Stimulated activated CD4-positive, alpha-beta T cell treated with anti-CD3 and anti-CD28 coated beads, Interleukin-2, amount 100 ng/mL, for 24 hours (primary cell): ENCODE measurements at places on chromosomes 11 and 22.

GRCh38 chr11:119982517-119983239 is 155.2 kb downstream of the TRIM29 start:
- no peak for DNase-seq

DNA sequence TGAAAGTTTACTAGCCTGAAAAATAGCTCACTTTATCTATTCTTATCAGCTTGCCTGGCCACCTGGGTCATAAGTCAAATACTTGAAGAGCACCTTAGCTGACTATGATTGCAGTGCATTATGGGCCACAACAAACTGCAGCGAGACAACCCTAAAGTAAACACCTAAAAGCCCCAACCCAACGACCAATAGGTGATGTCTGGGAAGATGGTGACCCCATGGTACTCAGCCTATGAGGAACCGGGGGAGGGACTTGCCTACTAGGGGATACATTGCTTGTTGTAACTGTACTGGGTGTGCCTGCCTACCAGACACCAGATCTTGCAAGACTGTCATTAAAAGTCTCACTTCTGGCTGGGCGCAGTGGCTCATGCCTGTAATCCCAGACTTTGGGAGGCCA is 35.6 kb upstream of the APOBEC3A start:
- DNase-seq: no peak

DNA sequence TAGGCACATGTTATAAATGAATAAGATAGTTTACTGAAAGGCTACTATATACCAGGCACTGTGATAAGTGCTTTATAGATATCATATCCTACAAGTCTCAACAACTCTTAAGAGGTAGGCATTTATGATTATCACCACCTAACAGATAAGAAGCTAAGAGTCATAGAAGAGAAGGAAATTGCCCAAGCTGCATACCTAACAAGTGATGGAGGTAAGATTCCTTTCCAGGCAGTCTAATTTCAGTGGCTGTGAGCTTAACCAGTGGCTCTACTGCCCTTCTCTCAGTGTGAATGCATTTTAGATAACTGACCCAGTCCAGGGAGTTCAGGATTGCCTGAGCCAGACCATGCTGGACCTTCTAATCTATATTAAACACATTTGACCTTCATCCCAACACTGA is 39.2 kb downstream of the HEPHL1 start:
- DNase-seq: no peak

DNA sequence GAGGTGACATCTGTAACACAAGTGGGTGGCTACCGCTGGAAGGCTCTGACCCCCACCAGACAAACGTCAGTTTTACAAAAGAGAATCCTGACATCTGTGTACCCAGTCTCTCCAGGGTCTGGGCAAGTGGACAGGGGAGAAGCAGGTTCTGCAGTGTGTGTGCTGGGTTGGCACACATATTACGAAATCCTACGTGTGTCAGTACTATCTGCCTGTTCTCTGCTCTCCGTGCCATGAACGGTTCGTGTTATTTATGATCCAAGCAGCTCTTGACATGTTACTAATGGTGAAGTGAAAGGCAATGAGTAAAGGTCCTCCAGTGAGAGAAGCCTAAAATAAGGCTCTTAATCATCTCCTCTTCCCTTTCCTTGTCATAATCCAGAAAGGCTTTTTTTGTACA is 201.5 kb upstream of the MTMR2 start:
- DNase-seq: no peak

- DNase-seq: no peak
Measured at GRCh38 chr22:39486951-39487825, 14.9 kb upstream of the MIEF1 start.

GRCh38 chr22:30247974-30248373 is 1.4 kb upstream of the LIF start:
- no peak for DNase-seq

GRCh38 chr11:15258433-15259165 is 143.9 kb downstream of the INSC start:
- DNase-seq: no peak

DNA sequence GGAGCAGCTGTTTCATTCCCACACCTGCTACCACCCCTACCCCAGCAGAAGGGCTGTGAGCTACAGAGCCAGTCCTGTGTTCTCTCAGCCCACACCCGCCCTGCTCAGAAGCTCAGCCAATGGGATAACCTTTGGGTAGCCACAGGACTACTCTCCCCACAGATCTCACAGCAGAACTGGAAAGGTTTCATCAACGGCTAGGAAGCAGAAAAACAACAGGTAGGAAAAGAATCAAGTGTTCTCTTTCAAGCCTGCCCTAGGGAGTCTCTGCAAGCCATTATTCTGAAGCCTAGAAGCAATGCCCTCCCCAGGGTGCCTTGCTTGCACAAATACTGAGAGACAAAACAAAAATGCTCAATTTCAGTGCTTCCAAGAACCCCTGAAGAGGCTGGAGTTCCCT is 77.2 kb downstream of the TMPRSS5 start:
- DNase-seq: no peak

GRCh38 chr11:19670030-19670791 is 42.4 kb upstream of the NAV2 start:
- DNase-seq: no peak

GRCh38 chr11:72947229-72947628 is 133.0 kb downstream of the ATG16L2 start:
- DNase-seq: no peak

- peak; percentile 37 for DNase-seq
Measured at GRCh38 chr11:65496304-65497140, 2.3 kb upstream of the MALAT1 start.

- no peak for DNase-seq
Measured at GRCh38 chr11:116855413-116855812, 18.0 kb upstream of the APOA1 start.

DNA sequence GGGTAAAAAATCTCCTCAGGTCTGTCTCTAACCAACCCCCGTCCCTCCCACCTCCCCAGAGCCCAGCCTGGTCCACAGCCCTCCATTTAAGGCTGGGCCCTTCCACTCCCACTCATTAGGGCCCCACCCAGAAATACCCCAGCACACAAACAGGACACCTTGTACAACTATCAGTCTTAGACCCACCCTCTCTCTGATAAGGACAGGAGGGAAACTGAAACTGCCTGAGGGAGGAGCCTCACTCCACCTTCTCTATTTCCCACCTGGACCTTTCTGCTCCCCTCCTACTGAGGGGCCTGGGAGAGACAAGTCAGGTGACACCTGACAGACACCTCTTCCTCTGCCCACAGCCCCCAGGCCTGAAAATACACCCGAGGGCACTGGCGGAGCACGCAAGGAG is 90.2 kb downstream of the PLEKHA7 start:
- DNase-seq: no peak

GRCh38 chr11:100557830-100558611 is 129.1 kb upstream of the ARHGAP42 start:
- no peak for DNase-seq

DNA sequence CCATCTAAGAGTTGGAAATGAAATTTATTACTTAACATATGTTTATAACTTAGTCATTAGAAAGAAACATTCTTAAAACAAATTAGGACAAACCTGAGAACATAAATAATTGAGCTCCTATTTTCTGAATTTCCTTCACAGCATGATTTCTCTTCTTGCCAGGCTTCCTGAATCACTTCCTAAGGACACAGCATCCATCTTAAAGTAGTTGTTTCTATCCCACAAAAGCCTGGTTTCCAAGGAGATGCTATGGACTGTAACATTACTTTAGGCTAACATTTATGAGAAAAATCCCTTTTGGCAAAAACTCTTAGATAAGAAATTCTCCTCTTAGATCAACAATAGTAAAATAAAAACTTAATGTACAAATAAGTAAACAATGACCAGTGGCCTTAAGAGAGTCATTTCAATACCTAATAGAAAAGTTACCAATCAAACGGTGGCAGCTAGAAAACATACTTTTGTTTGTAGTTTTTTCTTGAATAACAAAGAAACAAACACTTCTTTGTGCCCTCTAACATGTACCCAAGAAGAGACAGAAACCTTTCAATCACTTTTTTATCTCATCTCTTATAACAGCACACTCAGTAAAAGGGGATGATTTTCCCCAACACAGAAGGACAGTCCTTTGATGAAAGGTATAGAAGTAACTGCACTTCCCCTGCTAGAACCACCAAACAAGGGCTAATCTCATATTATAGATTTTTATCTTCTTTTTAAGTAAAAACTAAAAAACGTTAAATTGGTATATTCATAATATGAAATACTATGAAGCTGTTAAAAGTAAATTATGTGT is 74.5 kb downstream of the TTC28 start:
- no peak for DNase-seq

DNA sequence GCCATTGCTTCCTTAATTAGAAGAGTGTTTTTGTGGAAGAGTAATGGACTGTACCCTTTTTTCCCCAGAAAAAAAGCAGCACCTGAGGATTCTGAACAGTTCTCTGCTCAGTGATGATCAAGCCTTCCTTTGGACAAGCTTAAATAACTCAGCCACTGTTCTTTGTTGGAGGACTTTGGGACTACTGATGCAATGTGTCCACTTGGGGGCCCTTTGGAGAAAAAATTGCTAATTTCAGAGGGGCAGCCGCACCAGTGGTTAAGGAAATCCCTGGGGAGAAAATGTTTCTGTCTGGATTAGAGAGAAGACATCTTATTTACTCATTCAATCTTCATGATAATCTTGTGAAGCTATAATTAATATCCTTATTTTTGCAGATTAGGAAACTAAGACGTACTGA is 5.3 kb upstream of the KMT2A start:
- no peak for DNase-seq

GRCh38 chr11:122633219-122633829 is 22.2 kb upstream of the UBASH3B start:
- DNase-seq: no peak

- DNase-seq: no peak
Measured at GRCh38 chr11:118411530-118411929, 10.1 kb downstream of the ATP5MG start.

DNA sequence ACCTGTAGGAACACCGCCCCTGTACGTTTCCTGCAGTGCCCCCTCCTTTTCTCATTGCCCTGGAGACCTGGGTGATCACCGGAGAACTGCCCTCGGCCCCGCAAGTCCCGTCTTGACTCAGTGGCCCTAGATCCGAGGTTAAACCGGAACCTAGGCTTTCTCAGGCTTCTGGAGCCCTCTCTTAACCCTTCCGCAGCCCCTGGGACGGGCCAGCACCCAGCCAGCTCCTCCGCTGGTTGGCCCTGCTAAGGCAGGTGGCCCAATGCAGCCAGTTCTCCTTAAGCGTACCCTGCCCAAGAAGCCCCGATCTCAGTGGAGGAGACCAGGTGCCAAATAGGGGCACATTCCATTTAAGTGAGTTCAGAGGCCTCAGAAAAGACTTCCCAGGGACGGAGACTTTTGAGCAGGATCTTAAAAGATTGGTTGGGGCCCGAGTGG is 776 bp downstream of the NLRX1 start:
- peak; percentile 52 for DNase-seq

DNA sequence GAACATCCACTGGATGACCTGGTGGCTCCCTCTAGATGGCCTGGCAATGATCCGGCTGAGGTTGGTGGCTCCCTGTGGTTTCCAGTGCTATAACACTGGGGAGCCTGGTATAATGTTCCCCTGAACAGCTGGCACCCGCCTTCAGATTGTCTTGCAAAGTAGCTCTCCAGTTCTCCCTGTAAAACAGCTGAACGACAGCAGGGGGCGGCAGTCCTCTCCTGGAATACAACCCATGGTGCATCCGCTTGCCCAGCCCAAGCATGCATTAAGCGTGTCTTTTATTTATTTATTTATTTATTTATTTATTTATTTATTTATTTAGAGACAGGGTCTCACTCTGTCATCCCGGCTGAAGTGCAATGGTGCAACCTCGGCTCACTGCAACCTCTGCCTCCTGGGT is 258.9 kb downstream of the BUD13 start:
- DNase-seq: no peak

DNA sequence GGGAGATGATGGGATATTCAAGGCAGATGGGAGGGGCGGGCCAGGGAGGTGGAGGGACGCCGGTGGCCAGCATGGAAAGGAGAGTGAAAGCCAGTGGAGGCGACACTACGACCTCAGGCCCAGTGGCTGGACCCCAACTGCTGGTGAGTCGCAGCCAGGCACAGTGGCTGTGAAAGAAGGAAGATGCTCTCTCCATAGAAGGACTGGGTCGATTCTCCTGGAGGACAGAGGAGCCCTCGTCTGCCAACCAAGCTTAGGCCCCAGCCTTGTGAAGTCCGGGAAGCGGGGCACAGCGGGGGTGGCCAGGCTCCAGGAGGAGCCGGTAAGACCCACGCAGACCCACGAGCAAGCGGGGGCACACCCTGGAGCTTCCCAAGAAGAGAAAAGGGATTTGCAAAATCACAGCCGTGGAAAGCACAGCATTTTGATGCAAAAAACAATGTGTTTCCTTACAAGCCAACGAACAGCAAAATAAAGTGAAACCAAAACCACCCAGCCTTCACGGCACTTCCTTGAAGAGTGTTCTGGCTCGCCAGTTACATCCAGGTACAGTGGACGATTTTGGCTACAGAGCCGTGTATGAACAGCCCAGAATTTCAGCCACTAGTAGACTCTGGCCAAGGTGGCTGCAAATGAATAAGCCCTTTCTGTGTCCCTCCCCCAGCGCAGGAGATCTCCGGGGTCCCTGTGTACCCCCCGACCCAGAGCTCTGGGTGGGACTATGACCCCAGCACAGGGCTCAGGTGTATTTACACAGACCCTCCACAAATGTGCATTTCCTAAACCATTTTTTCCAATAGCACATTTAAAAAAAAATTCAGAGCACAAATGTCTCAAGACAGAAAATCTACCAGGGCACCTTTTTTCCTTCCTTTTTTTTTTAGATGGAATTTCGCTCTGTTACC is 96.9 kb downstream of the TRMU start:
- DNase-seq: peak; percentile 30

GRCh38 chr11:32256466-32256865 is 165.6 kb downstream of the RCN1 start:
- no peak for DNase-seq

DNA sequence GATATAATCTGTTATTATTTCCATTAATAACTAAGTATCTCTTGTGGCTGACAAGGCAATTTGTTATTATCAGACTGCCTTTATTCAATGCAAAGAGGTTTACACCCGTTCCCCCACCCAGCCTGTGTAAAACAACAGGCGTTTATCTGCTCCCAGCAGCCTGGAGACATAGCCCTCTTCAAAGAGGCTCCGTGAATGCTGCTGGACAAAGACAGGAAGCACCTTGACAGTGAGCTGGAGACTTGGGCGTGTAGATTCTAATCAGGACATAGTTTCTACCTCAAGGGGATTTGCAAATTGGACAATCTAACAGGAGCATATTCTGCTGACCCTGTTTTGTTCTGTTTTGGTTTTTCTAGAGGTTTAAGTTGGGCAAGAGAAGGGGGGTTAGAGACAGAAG is 733.0 kb upstream of the KIRREL3 start:
- no peak for DNase-seq

DNA sequence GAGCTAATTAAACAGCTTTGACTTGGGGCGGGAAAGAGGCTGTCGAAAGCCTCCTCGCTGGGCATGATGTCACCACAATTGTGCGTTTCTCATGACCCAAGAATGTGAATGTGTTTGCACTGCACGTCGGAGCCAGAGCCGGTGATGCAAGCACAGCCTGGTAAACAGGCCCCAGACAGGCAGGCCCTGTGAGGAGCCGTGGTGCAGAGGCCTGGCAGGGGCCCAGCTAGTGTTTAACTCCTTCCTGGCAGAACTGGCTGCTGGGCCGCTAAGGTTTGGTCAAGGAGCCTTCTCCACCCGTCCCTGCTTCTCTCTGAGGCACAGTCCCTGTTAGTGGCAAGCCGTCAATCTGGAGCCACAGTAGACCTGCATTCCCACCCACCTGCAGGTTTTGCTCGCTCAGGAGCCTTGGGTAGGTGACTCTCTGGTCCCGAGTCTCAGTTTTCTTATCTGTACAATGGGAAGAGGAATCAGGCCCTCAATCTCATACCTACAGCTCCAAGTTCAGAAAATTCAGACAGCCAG is 25.4 kb upstream of the SMTN start:
- no peak for DNase-seq

- DNase-seq: no peak
Measured at GRCh38 chr11:115652094-115652493, 147.9 kb upstream of the CADM1 start.
